ENCODE measurements at places on chromosomes 12 and 14.

- no peak for DNase-seq
Observed at GRCh38 chr14:77746064-77746702, 14.8 kb downstream of the SNW1 start.

DNA sequence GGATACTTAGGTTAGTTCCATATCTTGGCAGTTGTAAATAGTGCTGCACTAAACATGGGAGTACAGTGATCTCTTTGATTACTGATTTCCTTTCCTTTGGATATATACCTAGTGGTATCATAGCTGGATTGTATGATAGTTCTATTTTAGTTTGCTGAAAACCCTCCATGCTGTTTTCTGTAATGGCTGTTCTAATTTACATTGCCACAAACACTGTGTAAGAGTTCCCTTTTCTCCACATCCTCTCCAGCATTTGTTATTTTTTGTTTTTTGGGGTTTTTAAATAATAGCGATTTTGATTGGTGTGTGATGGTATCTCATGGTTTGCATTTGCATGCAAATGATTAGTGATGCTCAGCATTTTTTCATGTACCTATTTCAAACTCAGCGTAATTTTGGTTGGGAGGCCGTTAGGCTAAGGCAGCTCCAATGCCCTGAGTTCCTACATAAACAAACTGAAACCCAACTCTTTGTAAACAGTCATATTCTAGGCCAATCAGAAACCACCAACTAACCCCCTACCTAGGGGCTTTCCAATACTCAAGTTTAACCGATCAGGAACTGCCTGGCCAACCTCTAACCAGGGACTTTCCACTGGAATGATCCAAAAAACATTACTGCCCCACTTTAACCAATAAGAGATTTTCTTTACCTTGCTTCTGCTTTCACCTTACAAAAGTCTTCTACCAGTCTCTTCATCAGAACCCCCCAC, 171.6 kb downstream of the FBXL14 start:
- DNase-seq, result no peak

DNA sequence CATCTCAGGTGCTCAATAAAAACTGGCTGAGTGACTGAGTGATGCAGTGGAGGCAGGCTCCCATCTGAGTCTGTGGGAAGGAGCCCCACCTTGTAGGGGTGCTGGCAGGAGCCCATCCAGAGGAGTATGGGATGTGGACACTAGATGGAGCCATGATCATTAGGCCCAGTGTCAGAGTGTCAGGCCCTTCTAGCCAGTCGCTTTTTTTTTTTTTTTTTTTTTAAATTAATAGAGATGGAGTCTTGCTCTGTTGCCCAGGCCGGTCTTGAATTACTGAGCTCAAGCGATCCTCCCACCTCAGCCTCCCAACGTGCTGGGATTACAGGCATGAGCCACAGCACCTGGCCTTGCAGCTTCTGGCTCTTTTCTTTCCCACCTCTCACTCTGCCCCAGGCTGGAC, 11.5 kb downstream of the RITA1 start:
- no peak for DNase-seq

DNA sequence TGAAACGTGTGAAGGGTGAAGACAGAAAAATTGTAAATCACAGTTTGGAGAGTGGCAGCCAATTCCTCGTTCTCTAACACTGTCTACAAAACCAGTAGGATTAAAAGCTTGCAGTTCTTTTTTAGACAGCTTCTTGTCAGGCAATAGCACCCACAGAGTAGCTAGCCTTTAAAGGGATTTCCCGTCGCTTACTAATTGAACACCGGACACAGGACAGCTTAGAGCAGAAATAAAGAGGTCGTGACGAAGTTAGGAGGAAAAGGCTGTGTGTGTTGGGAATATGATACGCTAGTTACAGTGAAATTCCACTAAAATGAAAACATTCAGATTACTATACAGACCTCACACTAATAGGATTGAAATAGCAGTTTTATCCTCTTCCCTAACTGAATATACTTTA, 149.1 kb upstream of the FLRT2 start:
- DNase-seq, result no peak

- DNase-seq, result no peak
Observed at GRCh38 chr12:70842136-70842535, 78.4 kb downstream of the PTPRR start.

GRCh38 chr12:95511977-95512376, 38.0 kb downstream of the METAP2 start:
- no peak for DNase-seq

DNA sequence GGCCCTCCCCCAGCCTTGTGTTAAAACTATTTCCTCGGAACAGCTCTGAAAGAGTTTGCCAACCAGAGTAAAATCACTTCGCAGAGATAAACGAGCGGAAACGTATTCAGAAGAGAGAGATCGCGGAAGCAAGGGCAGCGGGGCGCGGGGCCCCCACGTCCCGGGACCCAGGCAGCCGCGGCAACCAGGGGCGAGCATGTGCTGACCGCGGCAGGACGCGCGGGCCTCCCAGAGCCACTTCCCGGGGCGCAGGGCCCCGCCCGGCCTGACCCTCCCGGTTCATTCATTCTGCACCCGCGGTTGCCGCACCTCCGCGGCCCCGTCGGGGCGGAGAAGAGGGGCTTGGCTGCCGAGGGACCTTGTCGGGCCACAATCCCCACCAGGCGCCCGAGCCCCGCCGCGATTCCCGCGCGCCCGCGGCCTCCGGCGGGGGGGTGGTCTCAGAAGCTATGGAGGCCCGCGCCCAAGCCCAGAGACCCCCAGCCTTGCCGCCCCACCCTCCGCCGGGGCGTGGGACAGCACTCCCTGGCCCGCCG, 598 bp downstream of the UBE2N start:
- no peak for DNase-seq

- DNase-seq, result no peak
Observed at GRCh38 chr12:47231456-47231855, 151.7 kb upstream of the AMIGO2 start.

GRCh38 chr12:52838609-52839435, 4.7 kb upstream of the KRT79 start:
- no peak for DNase-seq

- DNase-seq, result no peak
Observed at GRCh38 chr12:62977418-62977817, 42.5 kb upstream of the PPM1H start.

DNA sequence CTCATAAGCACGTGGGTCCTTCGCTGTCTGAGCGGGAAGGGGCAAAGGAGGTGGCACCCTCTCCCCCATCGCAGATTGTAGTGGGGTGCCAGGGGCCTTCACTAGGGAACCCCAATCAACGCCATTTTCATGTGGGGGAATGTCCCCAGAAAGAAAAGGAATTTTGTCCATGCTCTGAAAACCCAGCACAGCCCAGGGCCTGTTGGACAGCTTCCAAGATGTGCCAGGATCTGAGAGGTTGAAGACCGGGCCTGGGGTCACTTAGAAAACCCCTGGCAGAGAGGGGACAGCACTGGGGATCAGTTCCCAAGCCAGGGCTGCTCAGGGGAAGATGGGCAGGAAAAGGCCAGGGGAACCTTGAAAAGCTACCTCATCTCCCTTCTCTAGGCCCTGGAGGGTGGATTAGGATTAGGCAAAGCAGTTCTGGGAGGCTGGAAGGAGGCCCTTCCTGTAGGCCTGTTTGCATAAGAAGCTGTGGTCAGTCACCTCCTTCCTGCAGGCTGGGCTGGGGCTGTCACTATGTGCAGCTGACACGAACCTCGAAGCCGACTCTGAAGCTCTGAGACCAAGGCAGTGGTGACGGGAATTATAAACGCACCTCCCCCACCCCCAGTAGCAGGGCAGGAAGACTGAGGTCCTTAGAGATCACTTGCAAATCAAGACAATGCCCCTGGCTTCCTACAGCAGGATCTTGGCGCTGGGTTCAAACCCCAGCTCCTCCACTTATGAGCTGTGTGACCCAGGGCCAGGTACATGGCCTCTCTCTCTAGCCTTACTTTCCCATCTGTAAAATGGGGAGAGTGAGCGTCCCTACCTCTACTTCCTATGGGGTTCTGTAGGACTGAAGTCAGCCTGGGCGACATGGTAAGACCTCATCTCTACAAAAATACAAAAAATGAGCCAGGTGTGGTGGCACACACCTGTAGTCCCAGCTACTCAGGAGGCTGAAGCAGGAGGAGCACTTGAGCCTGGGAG, 29.0 kb downstream of the TESC start:
- no peak for DNase-seq

DNA sequence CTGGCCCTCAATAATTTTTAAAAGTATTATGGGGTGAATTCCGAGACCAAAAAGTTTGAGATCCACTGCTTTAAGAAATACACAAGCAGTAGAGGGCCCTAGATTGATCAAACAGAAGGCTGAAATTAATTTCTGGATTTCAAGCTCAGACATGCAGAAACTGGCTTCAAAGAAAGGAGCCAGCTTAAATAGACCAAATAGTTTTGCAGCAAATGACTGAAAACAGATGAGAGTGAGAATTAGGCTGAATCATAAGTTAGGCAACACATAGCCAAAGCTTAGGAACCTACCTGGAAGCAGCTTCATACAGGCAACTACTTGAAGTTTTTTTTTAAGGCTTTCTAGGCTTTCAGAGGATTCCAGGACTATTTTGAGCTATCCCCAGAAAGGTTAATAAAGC, 12.4 kb downstream of the ATF7 start:
- no peak for DNase-seq

DNA sequence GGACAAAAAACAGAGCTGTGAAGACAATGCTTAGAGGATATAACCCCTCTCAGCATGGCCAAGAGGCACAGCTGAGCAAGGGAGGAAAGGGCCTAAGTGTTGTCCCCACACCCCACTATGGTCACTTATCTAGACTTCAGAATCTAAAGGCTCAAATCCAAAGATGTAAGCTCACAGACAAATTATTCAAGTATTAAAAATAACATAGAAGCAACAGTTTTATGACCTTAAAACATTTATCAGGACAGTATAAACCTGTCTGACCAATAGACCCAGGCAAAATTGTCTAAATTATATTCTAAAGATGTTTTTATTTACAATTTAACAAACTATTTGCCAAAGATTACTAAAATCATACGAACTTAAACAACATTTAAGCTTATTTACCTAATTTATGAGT, 28.1 kb upstream of the PRICKLE1 start:
- no peak for DNase-seq

DNA sequence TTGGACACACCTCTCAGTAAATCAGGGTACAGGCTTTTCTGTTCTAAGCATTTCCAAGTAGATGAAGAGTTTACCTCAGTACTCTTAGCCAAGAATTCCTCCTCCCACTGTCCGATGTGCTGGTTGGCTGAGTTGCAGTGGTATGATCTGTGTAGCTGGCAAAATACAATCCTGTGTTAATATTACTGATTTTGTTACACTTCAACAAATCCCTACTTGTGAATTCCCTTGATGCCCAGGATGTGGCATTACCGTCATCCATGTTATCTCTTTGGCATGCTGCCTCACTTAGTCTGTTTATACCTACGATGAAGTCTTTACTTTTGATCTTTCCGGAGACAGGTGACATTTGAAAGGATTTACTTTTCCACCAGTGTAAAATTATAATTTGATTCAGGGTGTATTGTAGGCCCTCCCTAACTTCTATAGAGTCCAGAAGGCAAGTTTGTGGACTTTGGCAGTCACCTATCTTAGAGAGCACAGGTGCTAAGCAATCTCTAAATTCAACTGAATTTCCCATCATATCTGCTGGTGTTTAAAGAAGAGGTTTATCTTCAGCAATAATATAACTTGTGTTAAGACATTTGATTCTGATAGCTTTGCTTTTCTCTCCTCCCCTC, 10.1 kb downstream of the CCDC196 start:
- DNase-seq, result no peak

GRCh38 chr14:91754185-91754584, 22.3 kb upstream of the CATSPERB start:
- no peak for DNase-seq

DNA sequence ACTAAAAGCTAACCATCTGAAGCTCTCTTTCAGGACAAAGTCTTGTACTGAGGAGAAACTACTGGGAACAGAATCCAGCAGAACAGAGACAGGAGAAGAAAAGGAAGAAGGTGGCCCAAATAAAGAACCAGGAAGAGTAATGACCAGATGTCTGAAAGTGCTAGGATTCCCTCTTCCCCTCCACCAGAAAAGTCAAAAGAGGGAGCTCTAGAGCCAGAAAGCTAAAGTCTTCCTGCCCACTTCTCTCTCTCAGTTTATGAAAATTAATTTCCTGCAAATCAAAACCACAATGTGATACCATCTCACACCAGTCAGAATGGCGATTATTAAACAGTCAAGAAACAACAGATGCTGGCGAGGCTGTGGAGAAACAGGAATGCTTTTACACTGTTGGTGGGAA, 47.2 kb downstream of the SPPL3 start:
- no peak for DNase-seq

GRCh38 chr14:38731962-38732361, 371.1 kb downstream of the SEC23A start:
- DNase-seq, result no peak

GRCh38 chr12:48092611-48093010, 13.3 kb downstream of the SENP1 start:
- no peak for DNase-seq

DNA sequence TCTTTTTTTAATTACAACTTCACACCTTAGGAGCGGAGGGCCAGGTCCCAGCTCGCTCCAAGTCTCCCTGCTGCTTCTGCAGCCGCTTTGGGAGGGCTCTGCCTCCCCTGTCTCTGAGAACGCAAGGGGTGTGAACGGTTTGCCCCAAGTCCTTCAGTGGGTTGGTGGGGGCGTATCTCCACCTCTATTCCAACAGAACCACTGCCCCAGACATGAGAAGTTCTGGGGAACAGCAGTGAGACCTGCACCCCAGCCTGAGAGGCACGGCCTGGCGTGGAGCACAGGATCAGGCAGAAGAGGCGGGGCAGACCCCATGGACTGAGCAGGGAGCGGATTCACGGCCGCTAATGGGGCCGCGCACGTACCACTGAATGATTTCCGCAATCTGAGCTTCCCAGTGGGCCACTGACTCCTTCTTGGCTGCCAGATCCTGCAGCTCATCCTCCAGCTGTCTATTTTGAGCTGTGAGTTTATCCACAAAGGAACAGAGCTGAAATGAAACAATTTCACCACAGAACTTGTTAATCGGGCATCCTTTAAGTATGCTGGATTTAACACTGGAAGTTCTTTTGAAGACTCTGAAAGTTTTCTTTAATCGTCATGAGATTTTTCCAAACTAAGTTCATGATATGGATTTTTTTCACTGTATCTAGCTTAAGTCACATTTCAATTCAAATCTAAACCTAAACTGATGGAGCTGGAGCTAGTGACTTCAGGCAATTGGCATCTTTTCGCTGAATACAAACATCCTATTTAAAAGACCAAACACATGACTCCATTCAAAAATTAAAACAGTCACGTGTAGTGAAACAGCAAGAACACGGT, 44.4 kb downstream of the AMN start:
- DNase-seq, result no peak

Measured in left forelimb (tissue), 1 donor.